Thymus (tissue), 14 donors: ENCODE measurements at places on chromosomes 12 and 14. TPM values are rescaled to one million over a fixed set of nuclear protein-coding genes. Genes with fewer than 3 reads are reported as not detected.
A peak's percentile ranks its signal among the peaks of the same experiment; 100 is the strongest.

- no peak for DNase-seq
Measured at GRCh38 chr12:6276956-6277620, 33.4 kb upstream of the PLEKHG6 start.

DNA sequence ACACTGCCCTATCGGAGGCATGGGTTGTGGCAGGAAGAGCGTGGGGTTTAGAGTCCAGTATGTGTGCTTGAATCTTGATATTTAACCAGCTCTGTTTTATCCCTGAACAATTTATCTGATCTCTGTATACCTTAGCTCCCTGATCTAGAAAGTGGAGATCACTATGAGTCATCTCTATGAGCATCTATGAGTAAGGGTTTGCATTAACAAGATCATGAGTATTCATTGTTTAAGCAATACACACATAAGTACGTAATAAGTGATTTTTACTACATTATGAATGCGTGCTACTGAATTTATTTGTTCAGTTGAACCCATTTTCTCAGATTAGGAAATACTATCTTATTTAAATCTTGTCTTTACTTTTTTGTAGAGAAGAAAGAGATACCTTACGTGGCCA is 49.4 kb downstream of the GPATCH2L start:
- no peak for DNase-seq

GRCh38 chr12:77878901-77879300 is 48.2 kb downstream of the NAV3 start:
- DNase-seq = no peak

DNA sequence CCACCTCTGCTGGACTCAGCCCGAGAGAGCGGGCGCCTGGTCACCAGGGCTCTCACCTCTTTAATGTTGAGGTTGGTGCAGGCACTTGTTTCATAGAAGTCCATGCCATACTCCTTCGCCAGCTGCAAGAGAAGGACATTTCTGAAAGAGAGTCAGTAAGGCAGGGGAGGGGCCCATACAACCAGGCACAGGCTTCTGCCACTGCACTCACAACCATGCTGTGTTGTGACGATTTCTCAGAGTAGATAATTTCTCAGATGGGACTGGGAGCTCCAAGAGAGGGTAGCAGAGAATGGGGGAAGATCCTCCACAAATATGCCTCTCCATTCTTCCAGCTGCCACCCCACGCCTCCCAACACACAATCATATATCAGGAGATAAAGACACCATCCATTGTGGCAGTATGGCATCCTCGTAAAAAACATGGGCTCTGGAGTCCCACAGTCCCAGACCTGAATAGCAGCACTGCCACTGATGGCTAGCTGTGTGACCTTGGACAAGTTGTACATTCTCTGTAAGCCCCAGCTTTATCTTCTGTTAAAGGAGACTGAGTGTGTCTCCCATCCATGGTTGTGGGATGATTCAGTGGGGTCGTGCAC is 6.2 kb upstream of the GPX2 start:
- no peak for DNase-seq

DNA sequence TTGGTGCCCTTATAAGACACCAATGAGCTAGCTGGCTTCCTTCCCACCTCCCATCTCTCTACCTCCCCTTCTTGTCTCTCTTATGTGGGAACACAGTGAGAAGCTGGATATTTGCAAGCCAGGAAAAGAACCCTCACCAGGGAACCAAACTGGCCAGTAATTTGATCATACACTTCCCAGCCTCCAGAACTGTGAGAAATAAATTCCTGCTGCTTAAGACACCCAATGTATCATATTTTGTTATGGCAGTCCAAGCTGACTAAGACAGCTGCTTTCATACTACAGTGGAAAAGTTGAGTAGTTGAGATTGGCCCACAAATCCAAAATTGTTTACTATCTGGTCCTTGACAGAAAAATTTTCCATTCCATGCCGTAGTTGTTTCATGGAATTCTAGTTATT is 269.0 kb downstream of the KCNH5 start:
- no peak for DNase-seq

- no peak for DNase-seq
Measured at GRCh38 chr12:26770239-26771070, 62.5 kb downstream of the ITPR2 start.

DNA sequence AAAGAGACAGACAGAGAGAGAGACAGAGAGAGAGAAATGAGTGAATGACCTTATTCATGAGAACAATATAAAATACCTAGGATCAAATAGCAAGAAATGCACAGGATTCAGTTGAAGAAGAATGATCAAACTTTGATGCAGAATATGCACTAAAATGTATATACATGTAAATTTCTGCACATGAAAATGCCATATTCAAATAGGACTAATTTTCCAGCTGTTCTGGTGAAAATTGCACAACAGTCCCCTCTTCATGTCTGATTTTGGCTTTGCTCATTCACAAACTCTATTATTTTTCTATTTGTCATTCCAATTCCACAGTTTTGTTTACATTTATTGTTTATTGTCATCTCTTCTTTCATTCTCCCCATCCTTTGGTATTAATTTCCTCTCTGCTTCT is 34.2 kb downstream of the PRB2 start:
- no peak for DNase-seq

DNA sequence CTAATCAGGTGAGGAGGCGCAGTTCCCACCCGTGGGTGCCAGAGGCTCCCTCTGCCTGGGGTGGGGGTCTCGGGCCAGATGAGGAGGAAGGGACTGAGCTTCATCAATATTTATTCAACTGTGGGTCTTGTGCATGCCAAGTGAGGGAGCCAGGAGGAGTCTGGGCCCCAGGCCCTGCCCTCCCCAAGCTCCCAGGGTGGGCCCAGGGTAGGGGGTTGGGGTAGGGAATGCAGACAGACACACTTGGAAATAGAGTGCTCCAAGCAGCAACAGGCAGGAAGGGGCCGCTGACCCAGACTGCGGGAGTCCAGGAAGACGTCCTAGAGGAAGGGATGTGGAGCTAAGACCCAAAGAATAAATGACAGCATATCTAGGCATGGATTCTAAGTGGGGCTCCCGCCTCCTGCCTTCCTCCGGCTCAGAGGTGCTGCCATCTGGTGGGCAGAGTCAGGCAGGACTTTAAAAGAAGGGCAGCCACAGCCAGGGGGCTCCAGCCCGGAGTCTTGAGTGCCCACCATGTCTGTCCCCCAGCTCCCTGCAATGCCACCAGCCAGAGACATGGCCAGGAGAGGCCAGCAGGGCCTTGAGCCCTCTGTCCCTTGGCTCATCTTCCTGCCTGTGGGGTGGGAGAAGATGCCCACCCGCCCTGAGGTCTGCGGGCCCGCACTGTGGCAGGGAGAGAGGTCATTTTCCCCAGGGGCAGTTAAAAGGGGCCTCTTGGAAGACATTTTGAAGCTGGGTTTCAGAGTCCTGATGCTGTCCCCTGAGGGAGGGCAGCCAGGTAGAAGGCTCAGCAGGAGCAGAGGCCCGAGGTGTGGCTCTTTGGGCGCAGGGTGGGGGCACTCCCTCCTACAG is 70.1 kb downstream of the PHETA1 start:
- peak; percentile 25 for DNase-seq

DNA sequence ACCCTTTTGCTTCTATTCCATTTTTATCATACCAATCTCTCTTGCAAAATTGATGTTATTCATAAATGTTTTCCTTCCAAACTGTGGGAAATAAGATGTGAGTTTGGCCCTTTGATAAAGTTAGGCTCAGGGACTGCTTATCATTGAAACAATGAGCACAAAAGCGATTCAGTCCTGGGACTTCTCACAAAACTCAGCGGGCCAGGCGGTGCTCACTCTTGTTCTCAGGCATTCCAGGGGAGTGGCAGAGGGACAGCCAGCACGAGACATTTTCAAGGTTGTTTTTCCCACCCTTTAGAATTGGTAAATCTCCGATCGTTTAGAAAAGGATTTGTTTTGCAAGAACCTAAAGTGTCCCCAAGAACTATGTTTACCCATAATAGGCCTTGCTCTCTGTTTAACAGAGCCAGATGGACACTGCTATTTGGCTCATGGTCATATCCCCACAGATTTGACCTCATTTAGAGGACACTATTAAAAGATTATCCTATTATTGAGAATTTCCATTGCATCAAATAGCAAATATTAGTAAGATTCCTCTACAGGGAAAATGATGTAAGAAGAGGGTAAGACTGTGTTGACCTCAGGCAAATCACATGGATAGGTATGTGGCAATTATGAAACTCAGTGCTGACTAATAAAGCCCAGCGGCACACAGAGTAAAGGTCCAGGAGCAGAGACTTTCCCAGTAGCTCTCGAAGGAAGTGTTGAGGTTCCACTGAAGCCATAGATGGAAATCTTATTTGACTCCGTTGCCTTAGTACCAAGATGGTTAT is 102.7 kb upstream of the USP44 start:
- peak; percentile 2 for DNase-seq

DNA sequence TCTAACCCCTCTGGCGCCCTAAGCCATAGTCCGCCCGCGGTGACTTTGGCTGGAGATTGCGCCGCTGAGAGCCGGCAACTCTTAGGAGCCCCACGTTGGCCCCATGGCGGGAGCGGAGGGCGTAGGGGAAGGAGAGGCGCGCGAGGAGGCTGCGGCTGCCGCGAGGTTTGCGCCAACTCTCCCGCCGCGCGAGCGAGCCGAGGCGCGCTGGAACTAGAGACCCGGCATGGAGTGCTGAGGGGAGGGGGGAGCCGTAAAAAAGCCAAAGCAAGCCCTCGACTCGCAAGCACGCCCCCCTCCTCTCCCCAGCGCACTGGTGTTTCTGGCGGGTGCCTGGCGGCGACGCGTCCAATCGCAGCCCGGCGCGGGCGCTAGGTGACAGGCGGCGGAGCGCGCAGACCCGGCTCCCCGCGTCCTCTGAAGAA is at the start of gene SYT10:
Gene SYT10 (minus strand): TSS at position 233 of the 425 bp plus-strand sequence. CDS start 297 bp downstream, outside the sequence.
- DNase-seq = no peak

- DNase-seq = no peak
Measured at GRCh38 chr12:76183459-76184186, 99.1 kb upstream of the NAP1L1 start.

GRCh38 chr12:52391618-52392002 is 6.2 kb upstream of the KRT84 start:
- DNase-seq = no peak

DNA sequence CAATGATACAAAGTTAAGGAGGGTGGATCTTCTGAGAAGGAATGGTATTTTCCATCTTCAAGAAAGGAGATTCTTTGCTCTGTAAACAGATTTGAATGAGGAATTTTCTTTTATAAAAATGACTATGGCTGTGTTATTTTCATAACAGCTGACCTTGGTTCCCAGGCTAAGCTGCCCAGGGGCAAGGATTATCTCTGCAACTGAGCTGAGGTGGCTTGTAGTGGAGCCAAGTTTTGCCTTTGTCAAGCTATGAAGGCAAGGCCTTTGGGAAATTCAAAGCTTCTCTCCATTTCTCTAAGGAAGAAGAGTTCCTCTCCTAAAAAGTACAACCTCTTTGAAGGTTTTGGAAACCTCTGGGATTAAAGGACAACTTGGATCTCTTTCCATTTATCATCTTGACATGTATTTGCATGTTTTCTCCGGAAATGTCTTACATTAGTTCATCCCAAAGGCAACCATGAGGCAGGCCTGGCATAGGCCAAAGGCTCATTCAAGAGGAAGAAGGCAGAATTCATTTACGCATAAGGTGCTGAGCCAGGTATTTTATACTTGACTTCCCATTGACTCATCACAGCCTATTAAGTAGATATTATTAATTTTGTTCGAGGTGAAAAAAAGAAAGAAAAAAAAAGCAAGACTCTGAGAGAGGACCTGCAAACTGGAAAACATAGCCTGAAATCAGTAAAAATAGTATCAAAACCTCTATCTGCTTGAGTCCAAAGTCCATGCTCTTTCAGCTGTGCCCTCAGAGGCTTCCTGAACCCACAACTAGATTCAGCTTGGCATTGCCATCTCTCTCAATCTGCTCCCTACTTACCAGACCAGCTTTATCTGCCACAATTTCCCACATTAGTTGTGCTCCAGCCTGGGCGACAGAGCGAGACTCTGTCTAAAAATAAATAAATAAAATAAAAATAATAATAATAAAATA is 24.0 kb upstream of the CKAP4 start:
- no peak for DNase-seq

DNA sequence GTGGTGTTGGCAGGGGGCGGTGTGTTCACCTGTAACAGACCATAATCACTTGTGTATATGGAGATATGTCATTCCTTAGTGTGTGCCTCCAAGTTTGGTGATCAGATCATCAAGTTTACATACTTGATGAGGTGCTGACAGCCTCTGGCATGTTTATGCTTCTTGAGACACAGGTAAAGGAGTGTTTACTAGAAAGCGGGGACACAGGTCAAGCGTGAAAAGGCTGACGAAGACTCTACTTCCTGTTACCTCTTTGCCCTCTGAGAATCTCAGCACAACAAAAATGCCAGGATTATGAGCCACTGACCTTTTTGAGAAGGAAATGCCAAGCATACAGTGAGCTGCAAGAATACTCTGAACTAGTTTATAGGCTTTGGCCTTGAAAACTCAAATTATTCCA is 29.6 kb downstream of the PRDM4 start:
- no peak for DNase-seq

GRCh38 chr12:25942709-25943108 is 15.8 kb upstream of the RASSF8 start:
- DNase-seq = no peak

TPH2 gene
- total RNA-seq = not detected

EPS8 gene
- total RNA-seq = 3.7 TPM

RFX4 gene
- 0.05 TPM for total RNA-seq

TMEM229B gene
- total RNA-seq = 13.7 TPM

P3H3 gene
- total RNA-seq = 1.0 TPM

IL25 gene
- not detected for total RNA-seq
